ENCODE measurements at places on chromosomes 4 and X. TPM values are rescaled to one million over a fixed set of nuclear protein-coding genes. Genes with fewer than 3 reads are reported as not detected.

DNA sequence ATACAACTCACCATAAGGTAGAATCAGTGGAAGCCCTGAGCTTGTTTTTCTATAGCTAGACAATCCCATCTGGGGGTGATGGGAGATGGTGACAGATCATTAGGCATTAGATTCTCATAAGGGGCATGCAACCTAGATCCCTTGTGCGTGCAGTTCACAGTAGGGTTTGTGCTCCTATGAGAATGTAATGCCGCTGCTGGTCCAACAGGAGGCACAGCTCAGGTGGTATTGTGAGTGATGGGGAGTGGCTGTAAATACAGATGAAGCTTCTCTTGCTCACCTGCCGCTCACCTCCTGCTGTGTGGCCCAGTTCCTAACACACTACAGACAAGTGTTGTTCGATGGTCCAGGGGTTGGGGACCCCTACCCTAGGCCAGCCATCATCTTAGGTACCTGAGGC lies 5.9 kb upstream of the GATB start:
- DNase-seq: no peak

DNA sequence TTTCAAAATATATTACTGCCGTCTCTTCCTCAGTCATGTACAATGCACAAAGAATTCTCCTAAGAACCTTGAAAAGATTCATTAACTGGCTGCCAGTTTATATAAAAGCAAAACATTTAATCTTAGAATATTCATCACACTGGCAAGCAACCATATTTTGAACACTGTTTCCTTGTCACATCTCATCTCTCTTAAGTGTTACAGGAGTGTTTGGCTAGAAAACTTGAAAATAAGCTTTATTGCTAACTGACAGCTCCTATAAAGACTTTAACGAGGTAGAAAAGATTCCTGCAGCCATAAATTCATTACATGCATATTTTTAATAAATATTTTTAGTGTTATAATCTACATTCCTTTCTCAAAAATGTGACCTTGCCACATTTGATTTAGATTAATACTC lies 149.6 kb downstream of the AFAP1 start:
- DNase-seq: no peak

MED12 gene
- total RNA-seq: 41.1 TPM

GRCh38 chr4:24417206-24417605 lies 167.1 kb downstream of the DHX15 start:
- peak; percentile 31 for DNase-seq

HELT gene
- 2.5 TPM for total RNA-seq

- DNase-seq: no peak
Observed at GRCh38 chrX:12777670-12778069, 13.5 kb upstream of the PRPS2 start.

CT45A8 gene
- total RNA-seq: not detected

MAGEB10 gene
- not detected for total RNA-seq

FAM47A gene
- not detected for total RNA-seq

ASB9 gene
- total RNA-seq: 3.7 TPM

GRCh38 chrX:17520016-17520615 lies 145.1 kb downstream of the NHS start:
- no peak for DNase-seq

DNA sequence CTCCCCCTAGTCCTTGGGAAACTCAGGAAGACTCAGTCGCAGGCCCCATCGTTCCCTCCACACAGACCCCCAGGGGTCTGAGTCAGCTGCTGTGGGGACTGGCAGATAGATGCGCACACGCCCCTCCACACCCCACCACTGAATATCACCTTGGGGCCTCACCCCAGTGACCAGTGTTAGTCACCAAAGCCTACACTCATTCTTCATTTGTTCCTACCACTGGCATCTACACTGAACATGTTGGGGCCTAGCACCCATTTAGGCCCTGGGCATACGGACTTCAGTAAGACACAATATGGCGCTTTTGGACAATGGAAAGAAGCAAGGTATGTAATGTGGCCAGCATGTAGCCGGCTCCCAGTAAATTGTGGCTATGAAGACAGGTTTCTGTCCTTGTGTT lies 154.1 kb upstream of the PJA1 start:
- no peak for DNase-seq

- no peak for DNase-seq
Observed at GRCh38 chr4:78845472-78845871, 69.3 kb downstream of the BMP2K start.

DNA sequence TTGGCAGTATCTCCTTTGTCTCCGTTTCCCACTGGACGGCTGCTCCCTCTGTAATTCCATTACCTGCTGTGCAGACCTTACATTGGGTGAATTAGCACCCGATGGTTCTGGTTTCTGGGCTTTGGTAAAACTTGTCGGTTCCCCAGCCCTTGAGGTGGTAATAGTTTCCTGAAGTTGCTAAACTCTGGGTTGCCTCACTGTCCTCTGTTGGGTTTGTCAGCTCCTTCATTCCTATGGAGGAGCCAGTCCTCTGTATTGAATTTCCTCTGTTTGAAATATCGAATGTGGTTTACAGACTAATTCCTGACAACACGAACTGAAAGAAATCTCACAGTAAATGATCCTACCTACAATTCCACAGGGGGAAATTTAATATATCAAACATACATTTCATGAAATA lies 591.3 kb upstream of the FTHL17 start:
- DNase-seq: no peak

GRCh38 chr4:100547541-100548199 lies 29.8 kb upstream of the EMCN start:
- no peak for DNase-seq

DNA sequence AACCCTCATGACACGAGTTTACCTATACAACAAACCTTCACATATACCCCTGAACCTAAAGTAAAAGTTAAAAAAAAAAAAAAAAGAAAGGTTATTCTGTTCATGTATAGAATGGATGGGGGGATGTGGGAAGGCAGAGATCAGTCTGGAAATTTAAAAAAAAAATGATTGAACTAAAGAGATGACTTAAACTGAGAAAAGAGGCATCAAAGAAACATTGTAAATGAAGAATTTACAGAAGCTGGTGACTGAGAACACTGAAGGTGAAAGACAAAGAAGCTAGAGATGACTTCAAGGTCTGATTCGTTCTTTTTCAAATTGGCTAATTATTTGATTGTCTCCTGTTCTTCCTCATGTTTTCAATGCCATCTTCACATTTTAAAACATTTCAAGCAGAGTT lies 12.8 kb upstream of the ABCG2 start:
- DNase-seq: no peak

GRCh38 chr4:40307627-40308497 lies 27.3 kb upstream of the CHRNA9 start:
- peak; percentile 19 for DNase-seq

MAGEC2 gene
- not detected for total RNA-seq

NRK gene
- total RNA-seq: 12.2 TPM

GPR173 gene
- total RNA-seq: 3.1 TPM

- no peak for DNase-seq
Observed at GRCh38 chr4:5693871-5694270, 14.5 kb downstream of the EVC2 start.

GRCh38 chr4:6506616-6507140 lies 34.3 kb upstream of the PPP2R2C start:
- DNase-seq: no peak

CLCN4 gene
- 9.3 TPM for total RNA-seq

- no peak for DNase-seq
Observed at GRCh38 chr4:90840828-90841227, 713.6 kb downstream of the CCSER1 start.

- peak; percentile 21 for DNase-seq
Observed at GRCh38 chr4:17366496-17366895, 145.4 kb downstream of the QDPR start.

DNA sequence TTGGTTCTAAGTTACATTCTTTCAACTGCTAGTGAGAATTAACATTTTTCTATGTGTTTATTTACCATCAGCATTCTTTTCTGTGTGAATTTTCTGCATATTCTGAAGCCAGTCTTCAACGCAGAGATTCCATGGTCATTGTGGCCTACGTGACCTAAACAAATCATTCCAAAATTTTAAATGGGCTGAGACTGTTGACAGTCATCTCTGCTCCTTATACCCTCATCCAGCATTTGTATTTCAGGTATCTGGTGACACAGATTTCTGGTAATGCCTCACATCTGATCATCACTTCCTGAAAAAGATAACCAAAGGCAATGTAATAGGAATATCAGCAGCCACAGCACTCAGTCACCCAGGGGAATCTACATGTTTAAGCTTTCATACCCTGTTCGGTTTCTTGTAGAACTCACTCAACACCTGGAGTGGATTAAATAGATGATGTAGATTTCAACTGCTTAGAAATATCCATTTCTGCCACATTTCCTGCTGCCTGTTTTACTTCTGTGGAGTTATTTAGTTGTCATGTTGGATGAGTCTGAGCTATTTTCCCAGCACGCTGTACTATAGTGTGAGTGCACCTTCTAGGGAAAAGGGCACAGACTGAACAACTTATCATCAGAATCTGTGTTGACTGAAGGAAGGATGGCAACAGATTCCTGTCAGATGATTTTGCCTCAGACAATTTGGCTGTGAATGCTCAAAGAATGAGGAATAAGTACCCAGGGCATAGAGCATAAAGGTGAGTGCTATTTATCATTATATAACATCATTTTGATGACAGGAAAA lies 73.0 kb upstream of the HPGD start:
- DNase-seq: no peak

GRCh38 chrX:68424719-68425118 lies 8.6 kb downstream of the OPHN1 start:
- no peak for DNase-seq

DNA sequence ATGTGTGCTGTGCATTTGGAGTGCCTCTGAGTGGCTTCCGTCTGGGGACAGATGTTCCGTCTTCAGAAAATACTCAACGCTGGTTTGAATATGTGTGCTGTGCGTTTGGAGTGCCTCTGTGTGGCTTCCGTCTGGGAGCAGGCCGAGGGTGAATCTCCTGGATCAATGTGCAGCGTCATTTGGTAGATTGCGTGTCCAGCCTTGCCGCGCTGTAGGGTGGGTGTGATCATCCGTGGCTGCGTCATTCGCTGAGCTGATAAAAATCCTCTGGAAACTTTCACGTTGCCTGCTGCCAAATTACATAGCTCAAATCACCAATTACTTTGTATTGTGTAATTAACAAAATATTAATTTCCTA lies 12.1 kb downstream of the UVSSA start:
- no peak for DNase-seq

KDR gene
- 132 TPM for total RNA-seq

OCIAD2 gene
- total RNA-seq: 13.1 TPM

DNA sequence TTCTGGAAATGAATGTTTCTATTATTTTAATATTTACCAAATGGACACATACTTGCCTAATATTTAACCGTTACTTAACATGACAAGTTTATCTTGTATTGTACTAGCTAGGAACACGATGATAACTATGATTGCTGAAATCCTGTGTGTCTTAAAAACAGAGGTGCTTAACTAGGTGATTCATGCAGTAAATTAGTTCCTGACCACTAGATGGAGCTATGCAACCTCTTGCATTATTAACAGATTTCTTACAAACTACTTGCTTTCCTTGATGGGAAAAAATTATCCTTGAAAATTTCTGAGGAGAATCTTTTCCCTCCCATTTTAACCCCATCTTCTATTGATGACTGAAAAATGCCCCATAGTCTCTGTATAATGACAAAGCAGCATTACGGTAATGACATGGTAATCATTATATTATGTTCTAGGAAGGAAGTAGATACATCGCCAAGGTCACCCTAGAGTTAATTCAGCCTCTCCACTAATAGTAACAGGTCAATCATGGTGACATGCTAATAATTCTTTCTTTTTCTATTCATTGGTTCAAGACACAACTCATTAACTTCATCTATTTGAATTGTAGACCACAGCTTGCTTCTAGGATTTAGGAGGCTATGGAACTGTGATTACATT lies 844.2 kb downstream of the RAPGEF2 start:
- DNase-seq: no peak

DNA sequence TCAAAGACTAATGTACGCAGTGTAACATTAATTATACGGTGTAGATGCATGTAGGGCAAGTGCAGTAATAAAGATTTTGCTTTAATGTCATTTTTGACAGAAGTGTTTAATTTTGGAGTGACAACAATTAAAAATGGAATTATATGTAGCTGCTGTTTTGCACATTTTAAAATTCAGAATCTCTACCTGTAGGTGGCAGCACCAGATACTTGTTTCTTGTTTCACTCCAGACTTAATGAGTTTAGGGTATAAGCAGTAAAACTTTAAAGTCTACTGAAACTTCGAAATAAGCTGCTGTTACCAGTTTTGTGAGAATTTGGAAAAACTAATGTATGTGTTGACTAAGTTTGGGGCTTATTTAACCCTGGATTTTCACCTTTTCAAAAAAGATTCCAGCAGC lies 144.9 kb downstream of the POLA1 start:
- no peak for DNase-seq

DNA sequence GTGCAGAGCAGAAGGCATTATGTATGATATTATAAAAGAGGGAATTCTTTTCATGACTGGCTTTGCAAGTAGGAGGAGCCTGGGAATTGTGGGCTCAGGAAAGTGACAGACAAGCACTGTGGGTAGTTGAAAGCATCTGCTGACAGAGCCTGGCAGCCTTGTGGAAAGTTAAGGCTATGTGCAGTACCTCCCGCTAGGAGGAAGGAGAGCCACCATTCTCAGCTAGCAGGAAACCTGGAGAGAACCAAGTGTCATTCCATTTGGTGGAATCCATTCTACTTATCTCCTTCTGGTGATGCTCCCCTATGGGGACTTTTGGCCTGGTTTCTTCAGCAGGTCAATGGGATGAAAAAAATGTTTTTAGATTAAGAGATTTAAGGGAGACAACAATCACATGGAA lies 81.8 kb downstream of the ASB9 start:
- DNase-seq: no peak
